ENCODE measurements at places on chromosomes 7 and 10.

- no peak for DNase-seq
Observed at GRCh38 chr7:25831831-25832411, 320.1 kb upstream of the NFE2L3 start.

DNA sequence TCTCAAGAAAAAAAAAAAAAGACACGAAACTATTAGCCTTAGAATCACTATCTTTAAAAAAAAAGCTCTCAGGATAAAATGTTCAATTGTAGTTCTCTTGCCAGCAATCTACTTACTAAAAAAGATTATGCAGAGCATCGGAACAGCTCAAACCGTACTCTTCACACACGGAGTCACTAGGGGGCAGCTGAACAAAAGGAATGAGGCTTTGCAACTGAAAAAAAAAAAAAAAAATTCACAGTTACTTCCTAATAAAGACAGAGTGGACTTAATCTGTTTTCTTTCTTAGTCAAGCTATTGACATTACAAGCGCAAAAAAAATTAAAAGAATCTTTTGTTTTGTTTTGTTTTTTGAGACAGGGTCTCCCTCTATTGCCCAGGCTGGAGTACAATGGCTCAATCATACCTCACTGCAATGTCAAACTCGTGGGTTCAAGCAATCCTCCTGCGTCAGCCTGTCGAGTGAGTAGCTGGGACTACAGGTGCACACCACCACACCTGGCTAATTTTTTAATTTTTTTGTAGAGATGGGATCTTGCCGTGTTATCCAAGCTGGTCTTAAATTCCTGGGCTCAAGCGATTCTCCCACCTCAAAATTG, 11.5 kb downstream of the PMS2 start:
- no peak for DNase-seq

DNA sequence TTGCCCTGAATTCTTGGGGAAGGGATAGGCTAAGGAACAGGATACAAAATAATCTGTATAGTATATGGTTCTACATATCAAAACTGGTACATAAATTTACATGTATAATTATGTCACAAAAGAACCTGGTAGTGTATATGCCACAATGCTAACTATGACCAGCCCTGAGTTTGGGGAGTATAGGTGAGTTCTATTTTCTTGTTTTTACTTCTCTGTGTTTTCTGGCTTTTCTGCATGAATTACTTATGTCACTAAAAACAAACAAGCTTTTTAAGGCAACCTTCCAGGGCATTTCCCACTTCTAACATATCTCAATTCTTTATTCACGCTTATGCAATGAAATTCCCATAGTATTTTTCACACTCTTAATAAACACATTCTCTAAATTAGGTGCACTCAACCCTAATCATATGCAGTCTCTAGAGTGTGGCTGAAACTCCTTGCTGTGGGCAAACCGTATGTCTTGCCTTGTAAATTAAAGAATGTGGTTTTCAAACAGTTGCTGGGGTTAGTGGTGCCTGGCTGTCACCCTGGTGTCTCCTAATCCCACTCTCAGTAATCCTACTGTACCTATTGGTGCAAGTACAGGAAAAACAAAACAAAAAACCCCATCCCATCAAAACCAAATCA, 14.0 kb upstream of the INSIG1 start:
- no peak for DNase-seq

DNA sequence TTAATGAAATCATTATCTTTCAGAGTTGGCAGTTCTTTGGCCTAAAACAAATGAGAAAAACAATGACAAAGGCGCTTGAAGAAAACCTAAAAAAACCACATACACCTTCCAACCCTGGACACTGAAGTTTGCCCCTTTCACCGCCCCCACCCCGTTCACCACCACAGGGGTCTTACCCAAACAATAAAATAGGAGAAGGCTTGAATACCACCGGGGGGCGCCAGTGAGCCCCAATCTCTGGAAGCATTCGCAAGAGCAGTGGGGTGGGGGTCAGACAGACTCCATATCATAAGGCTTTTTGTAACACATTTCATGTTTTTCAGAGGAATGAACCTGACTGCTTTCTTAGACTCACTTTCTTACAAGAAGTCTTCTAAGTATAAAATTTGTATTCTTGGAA, 163.6 kb downstream of the PIP4K2A start:
- no peak for DNase-seq

- no peak for DNase-seq
Observed at GRCh38 chr10:116466715-116467422, 39.2 kb downstream of the PNLIPRP3 start.

DNA sequence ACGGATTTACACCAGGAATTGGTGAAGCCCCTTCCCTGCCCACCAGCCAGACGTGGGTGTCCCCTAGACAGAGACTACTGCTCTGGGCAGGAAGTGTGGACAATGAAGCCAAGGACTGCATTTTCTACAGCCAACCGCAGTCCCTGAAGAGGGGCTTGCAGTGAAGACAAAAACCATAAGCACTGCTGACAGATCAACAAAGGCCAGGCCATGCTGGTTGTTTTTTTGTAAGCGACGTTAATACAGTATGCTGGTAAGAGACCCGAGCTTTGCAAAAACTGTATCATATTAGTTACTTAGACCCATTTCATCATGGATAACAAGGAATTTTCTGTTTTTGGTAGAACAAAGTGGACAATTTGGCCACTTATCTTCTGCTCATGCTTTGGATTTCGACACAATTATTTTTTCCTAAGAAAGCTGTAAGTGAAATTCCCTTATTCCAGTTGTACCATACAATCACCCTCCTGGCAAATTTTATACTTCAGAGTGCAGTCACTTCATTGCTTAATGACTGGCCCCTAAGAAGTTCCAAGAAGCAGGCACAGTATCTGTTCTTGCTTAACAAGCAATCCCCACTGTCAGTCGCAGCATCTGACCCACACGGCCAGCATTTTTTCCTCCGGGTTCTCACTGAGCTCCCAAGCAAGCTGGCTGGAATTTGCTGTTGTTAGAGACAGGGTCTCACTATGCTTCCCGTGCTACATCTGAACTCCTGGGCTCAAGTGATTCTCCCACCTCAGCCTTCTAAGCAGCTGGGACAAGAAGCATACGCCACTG, 163.5 kb downstream of the PARD3 start:
- no peak for DNase-seq

DNA sequence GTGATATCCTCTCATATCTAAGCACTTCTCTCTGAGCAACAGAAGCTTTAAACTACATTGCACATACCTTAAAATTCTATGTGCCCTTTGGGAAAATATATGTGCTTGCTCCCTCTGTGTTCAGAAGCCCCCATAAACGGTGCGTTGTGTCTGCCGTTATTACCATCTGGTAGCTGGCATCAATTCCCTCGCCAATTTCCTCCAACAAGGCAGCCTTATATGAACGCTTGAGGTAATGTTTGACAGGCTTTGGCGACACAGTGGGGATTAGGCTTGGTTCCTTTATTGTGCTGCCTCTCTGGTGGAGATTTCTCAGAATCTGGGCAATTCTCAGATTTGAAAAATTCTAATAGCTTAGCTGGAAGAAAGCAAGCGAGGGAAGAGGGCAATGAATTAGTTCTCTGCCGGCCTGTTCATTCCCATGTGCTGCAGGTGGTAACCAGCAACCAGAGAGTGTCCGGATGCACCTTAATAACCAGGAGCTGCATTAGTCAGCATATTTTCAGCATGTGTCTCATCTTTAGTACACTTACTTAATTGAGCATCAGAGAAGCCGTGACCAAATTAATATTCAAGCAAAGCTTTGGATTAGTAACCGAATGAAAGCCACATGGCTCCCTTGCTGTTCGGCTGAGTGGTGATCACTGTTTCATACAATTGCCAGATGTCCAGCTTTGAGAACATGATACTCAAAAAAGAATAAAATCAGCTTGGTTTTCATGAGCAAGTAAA, 7.3 kb upstream of the PPP1R17 start:
- DNase-seq, result no peak

- no peak for DNase-seq
Observed at GRCh38 chr10:71753091-71753959, 20.0 kb downstream of the VSIR start.

Data from keratinocyte (primary cell).